T-helper 1 cell (primary cell): ENCODE measurements at places on chromosomes 6 and 20.

DNA sequence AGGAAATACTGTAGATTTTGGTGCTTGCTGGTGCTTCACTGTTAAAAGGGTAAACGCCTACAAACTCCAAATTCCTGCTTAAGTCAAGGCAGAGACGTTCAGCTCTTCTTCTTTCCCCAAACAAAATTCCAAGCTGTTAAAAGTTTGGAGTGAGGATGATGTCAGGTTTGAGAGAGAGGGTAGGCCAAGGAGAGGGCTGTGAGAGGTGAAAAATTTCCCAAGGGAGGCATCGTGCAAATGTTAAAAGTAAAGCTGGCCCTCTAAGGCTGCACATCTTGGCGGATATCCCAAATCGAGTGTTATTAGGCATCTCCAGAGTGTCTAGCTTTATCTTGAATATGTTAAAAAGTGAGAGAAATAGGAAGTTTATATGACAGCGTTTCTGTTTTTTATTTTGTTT is 651.8 kb downstream of the QKI start:
- no peak for DNase-seq

DNA sequence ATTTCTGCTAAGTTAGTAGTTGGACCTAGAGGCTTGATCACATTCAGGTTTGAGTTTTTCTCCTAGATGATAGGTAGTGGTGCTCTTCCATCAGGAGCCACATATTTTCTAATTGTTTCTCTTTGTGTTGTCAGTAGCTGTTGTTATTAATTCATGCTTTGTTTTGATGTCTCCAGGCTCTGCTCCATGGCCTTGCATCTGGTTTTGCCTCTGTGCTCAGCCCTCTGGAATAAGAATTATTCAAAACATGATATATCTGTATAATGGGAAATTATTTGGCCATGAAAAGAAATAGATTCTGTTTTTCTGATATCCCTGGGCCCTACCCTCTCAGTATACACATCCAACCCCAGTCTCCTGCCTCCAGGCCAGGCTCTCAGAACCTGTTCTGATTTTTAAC is 184.8 kb downstream of the CDC5L start:
- no peak for DNase-seq

- no peak for DNase-seq
Observed at GRCh38 chr6:70072540-70073179, 206.3 kb downstream of the COL19A1 start.

DNA sequence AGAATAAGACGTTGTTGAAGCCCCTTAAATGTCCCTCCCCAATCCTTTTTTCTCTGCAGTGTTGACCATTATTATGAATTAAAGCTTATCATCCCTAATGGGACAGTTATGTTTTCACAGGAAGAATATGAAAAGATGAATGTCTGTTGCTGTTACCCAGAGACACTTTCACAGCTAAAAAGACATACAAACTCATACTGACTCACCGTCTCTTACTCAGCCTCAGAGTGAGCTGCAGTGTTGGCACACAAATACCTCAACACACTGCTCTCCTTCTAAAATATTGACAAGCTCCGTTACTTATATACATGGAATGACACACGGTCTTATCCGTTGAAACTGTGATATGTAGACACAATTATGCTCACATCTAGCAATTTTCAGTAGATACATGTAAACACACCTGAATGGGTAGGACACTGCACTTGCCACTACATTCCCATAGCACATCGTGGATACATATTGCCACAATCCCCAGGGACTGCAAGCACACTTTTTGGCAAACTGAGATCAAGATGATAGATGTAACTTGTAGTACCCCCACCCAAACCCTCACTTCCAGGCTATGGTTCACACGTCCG is 9.6 kb upstream of the SAPCD1 start:
- DNase-seq, result no peak

GRCh38 chr6:54681987-54682386 is 164.6 kb upstream of the FAM83B start:
- no peak for DNase-seq

DNA sequence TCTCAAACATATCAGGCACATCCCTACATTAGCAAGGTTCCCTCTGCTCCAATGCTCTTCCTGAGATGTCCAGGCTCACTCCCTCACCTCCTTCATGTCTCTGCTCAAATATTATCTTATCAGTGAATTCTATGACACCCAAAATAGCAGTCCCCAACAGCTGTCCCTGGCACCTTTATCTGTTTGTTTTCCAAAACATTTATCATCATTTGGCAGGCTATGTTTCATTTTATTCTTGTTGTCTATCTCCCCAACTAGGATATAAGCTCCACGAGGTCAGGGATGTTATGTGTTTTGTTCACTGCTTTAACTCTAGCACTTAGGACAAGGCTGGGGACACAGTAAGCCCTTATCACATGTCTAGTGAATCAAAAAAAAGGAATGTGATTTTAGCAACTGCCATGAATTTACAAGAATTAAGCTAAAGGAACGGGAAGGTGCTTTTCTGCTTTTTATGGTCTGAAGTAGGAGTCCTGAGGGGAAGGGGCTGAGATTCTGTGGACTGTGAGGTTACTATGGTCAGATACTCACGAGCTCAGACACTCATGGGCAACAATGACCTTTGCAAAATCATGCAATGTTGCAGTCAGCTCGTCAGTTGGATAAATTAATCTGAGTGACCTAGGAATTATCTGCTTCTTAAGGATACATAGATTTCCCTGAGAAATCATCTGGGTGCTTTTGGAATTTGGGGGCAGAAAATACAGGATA is 1.9 kb upstream of the IL22RA2 start:
- DNase-seq, result no peak
